ENCODE measurements at places on chromosomes 3 and 15. TPM values are rescaled to one million over a fixed set of nuclear protein-coding genes. Genes with fewer than 3 reads are reported as not detected.

FBXL2 gene
- total RNA-seq = 9.4 TPM

CD96 gene
- 3.0 TPM for total RNA-seq

DNA sequence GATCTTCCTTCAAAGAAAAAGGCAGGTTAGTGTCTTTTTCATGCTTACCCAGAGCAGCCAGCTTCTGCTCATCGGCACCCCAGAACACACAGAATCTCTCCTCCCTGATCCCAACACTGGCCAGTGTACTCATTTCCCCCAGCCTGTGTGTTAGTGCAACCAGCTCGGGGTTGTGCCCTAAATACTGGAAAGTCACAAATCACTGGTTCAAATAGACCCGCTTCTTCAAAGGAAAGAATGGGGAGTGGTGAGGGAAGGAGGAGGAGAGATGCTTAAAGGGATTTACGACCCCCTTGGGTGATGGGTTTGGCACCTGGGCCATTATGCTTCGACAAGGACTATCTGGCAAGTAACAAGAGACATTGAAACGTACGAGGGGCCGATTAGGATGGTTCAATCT is 114.0 kb downstream of the FOXB1 start:
- DNase-seq = no peak
- no peak overlapping the region for H3K27ac ChIP-seq
- peaks cover 26% of the 10 kb centered on the region for H3K27me3 ChIP-seq
- no peak overlapping the region for H3K4me3 ChIP-seq

DNA sequence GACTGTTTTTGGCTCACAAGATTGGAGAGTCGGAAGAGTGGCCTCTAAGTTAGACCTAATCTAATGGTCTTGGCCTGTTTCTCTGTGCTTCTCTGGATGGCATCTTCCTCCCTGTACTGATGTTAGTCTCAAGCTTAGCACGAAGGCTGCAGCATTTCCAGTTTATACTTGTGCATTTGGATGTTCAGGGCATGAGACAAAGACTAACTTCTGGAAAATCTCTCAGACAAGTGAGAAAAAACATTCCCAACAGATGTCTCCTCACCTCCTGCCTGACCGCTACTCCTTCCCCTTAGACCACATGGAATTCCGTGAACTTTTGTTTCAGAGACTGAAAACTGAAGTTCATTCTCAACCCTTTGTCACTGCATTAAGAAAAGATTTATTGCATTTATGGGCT is 410.8 kb upstream of the MCTP2 start:
- H3K36me3 ChIP-seq = no peaks in the 10 kb centered on the region
- no peak overlapping the region for H3K4me3 ChIP-seq
- no peaks in the 10 kb centered on the region for H3K4me1 ChIP-seq
- H3K27me3 ChIP-seq = no peaks in the 10 kb centered on the region

DNA sequence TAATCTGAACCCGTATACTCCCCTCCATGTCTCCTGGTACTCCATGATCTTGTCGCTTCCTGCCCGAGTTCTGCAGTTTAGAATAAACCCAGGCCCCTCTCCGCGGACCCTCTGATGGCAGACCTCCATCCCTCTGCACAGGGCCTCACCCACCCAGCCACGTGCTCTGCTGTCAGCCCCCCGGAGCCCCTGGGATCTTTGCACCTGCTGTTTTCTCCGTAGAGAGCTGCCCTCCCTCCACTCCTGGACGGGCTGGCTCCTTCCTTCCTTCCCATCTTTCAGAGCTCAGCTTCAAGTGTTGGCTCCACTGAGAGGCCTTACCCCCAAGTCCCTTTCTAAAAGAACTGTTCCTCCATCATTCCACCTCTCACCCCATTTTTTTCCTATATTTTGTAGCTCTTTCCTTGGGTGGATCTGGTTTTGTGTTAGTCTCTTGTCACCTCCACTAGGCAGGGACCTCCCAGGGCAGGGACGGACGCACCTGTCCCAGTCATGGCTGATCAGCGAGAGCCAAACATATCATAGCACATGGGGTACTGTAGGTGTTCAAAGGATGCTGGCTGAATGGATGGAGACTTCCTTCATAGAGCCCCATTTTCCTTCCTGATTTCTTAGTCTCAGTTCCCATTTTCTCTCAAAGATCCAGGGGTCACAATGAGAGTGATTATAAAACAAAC is 106.6 kb downstream of the VGLL4 start:
- no peaks in the 10 kb centered on the region for H3K27me3 ChIP-seq
- no peak overlapping the region for H3K27ac ChIP-seq
- no peak overlapping the region for H3K4me3 ChIP-seq
- no peaks in the 10 kb centered on the region for H3K4me1 ChIP-seq
- DNase-seq = no peak
- H3K36me3 ChIP-seq = no peaks in the 10 kb centered on the region

GRCh38 chr15:98282656-98283332 is 322.3 kb downstream of the ARRDC4 start:
- no peak overlapping the region for H3K27ac ChIP-seq
- no peak overlapping the region for H3K4me3 ChIP-seq
- DNase-seq = no peak
- H3K4me1 ChIP-seq = no peaks in the 10 kb centered on the region
- no peaks in the 10 kb centered on the region for H3K36me3 ChIP-seq
- peaks cover 2% of the 10 kb centered on the region for H3K27me3 ChIP-seq

Measured in lung (tissue), 17 donors.